ENCODE measurements at places on chromosomes 2 and 18. TPM values are rescaled to one million over a fixed set of nuclear protein-coding genes. Genes with fewer than 3 reads are reported as not detected.

Gene NOL4
- total RNA-seq = not detected

Gene B3GNT2
- total RNA-seq = 18.0 TPM

- no peaks in the 10 kb centered on the region for H3K36me3 ChIP-seq
- DNase-seq = no peak
- H3K27ac ChIP-seq = no peak overlapping the region
- H3K27me3 ChIP-seq = no peaks in the 10 kb centered on the region
- no peak overlapping the region for H3K4me3 ChIP-seq
These were observed 20.1 kb downstream of the DSEL start for GRCh38 chr18:67496469-67496868.

DNA sequence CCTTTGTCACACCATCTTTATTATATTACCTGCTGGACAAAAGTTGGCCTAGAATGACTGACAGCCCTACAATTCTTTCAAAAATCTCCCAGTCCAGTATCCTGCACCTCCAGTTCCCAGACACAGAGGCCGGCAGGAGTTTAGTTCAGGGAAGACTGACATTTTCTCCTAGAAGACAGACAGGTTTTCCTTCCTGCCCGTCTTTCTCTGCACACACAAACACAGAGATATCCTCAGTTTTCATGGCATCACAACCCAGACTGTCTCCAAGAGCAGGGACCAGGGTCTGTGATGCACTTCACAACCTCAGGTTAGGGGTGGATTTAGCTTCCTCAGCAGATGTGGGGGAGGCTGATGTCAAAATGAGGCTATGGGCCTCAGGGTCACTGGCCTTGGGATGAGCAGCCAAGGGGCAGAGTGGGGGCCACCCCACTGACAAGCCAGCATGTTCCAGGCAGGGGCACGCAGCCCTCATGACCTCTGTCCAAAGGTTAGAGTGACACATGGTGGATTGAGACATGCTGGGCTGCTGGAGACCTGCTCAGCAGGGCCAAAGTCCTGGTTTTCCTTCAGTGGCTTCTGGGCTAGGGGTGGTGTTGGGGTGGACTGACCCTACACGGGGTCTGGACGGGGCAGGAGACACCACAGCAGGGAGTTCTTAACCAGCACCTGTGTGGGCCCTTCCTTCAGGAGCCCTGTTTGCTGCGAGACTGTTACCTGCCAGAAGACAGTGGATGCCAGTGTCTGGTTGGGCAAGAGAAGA, 70.5 kb downstream of the SFXN5 start:
- H3K27me3 ChIP-seq = no peaks in the 10 kb centered on the region
- no peak overlapping the region for H3K27ac ChIP-seq
- H3K4me1 ChIP-seq = peaks cover 12% of the 10 kb centered on the region

GRCh38 chr18:58309610-58310239, 265.7 kb downstream of the NEDD4L start:
- no peak for DNase-seq
- no peak overlapping the region for H3K4me3 ChIP-seq
- no peaks in the 10 kb centered on the region for H3K27me3 ChIP-seq
- H3K4me1 ChIP-seq = peaks cover 18% of the 10 kb centered on the region
- peaks cover 15% of the 10 kb centered on the region for H3K36me3 ChIP-seq

Gene AQP12A
- total RNA-seq = not detected

Gene UGT1A4
- total RNA-seq = not detected

Gene C2orf15
- total RNA-seq = 4.4 TPM

Gene EMX1
- not detected for total RNA-seq

DNA sequence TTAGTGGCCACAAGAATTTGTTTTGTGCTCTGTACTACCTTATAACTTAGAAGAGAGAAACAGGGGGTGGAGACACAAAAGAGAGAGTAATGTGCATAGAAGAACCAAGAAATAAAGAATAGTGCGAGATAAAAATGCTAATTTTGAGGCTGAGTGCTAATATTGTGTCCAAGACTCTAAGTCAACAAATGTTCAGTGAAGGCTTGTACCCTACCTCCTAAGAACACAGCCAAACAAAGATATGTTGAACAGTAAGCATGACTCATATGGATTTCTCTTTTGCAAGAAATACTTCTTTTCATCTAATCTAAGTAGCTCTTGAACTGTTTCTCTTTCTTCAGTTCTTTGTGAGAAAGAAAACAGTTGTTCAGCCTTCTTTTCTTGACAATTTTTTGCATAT, 45.2 kb downstream of the GAREM1 start:
- DNase-seq = peak; percentile 18
- H3K27ac ChIP-seq = no peak overlapping the region
- H3K27me3 ChIP-seq = no peaks in the 10 kb centered on the region
- no peak overlapping the region for H3K4me3 ChIP-seq
- 0 out of 2 replicates have a peak, but pooled peaks cover 3% of the 10 kb centered on the region for H3K4me1 ChIP-seq
- no peaks in the 10 kb centered on the region for H3K36me3 ChIP-seq

GRCh38 chr2:28461056-28461455, 34.8 kb upstream of the PLB1 start:
- DNase-seq = no peak
- H3K36me3 ChIP-seq = no peaks in the 10 kb centered on the region
- no peaks in the 10 kb centered on the region for H3K27me3 ChIP-seq

DNA sequence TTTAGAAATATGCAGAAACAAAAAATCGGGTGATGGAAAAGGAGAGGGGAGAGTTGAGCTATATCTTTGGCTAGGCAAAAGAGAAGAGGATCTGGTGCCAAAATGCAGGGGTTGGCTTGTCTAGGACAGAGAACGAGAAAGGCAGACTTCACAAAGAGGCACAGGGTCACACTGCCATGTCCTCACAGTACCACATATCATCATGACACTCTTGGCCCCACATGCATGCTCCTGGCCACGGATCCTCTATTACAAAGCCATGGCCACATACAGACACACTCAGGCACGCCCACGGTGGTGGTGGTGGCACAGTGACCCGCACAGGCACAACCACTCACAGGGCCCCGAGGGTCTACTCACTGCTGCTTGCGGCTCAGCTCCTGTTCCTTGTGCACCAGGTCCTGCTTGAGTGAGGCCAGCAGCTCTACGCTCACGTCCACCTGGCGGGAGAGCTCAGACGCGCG, 15.9 kb downstream of the FBXO41 start:
- H3K27me3 ChIP-seq = no peaks in the 10 kb centered on the region
- no peaks in the 10 kb centered on the region for H3K36me3 ChIP-seq
- no peak for DNase-seq
- H3K27ac ChIP-seq = no peak overlapping the region
- 0 out of 2 replicates have a peak, but pooled peaks cover 4% of the 10 kb centered on the region for H3K4me1 ChIP-seq

Gene CTAGE1
- total RNA-seq = not detected

- H3K27ac ChIP-seq = no peak overlapping the region
- no peaks in the 10 kb centered on the region for H3K36me3 ChIP-seq
- DNase-seq = no peak
- H3K27me3 ChIP-seq = no peaks in the 10 kb centered on the region
- H3K4me1 ChIP-seq = peaks cover 9% of the 10 kb centered on the region
These were observed 234.4 kb upstream of the RBBP8 start for GRCh38 chr18:22698711-22699110.

GRCh38 chr2:170905864-170906263, 23.2 kb upstream of the GORASP2 start:
- no peaks in the 10 kb centered on the region for H3K36me3 ChIP-seq
- no peak overlapping the region for H3K27ac ChIP-seq
- no peak for DNase-seq
- H3K4me3 ChIP-seq = no peak overlapping the region
- H3K4me1 ChIP-seq = no peaks in the 10 kb centered on the region

Gene QPCT
- not detected for total RNA-seq

DNA sequence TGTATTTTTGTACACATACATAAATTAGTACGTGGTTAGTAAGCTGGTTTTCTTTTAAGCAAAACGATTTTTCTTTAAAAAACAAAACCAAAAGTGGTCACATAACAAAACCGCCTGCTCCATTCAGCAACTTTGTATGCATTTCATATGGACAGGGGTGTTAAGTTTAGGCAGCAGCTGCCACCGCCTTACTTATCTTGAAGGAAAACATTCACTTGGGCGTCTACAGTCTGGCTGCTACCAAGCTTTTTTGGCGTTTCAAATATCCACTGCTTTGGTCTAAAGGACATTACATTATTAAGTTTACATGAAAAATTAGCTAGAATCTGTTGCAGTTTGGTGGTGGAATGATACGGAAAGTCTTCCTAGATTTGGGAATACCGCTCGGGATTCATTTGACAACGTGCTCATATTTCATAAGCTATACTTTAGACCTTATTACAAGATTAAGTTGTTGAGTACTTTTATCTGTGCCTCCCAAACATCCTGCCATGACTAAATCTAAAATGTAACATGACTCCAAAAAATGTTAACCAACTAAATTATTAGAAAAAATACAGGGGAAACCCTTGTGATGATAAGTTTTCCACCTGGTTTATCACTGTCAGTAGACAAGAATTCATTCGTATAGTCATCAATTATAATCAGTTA, 214.8 kb downstream of the NEDD4L start:
- no peak overlapping the region for H3K27ac ChIP-seq
- peaks cover 41% of the 10 kb centered on the region for H3K4me1 ChIP-seq
- H3K27me3 ChIP-seq = no peaks in the 10 kb centered on the region
- peaks cover 17% of the 10 kb centered on the region for H3K36me3 ChIP-seq
- no peak for DNase-seq

DNA sequence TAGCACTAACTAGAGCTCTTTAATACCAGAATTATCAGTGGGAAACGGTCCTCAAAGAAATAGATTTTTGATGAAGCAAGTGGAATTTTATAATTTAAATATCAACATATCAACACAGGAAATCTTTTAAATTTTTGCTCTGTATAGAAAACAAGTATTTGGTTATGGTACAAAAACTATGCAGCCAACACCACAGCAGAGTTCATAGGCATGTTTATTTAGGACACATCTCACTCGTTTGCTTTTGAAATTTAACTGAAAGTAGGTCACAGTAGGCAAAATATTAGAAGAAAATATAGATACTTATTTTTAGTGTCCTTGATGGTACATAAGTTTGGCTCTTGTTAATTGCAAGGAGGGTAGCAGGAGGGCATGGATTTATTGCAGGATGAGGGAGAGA, 34.3 kb upstream of the TANC1 start:
- H3K4me3 ChIP-seq = no peak overlapping the region
- no peak for DNase-seq
- H3K27ac ChIP-seq = no peak overlapping the region
- H3K4me1 ChIP-seq = peaks cover 20% of the 10 kb centered on the region

GRCh38 chr2:143942486-143942885, 577.4 kb downstream of the ZEB2 start:
- no peaks in the 10 kb centered on the region for H3K27me3 ChIP-seq
- H3K4me3 ChIP-seq = no peak overlapping the region
- H3K4me1 ChIP-seq = no peaks in the 10 kb centered on the region

Gene SLC40A1
- total RNA-seq = 13.4 TPM

- no peak overlapping the region for H3K4me3 ChIP-seq
- H3K27me3 ChIP-seq = no peaks in the 10 kb centered on the region
- no peak overlapping the region for H3K27ac ChIP-seq
- DNase-seq = no peak
- no peaks in the 10 kb centered on the region for H3K4me1 ChIP-seq
These were observed 99.8 kb downstream of the COL6A3 start for GRCh38 chr2:237314198-237314597.

DNA sequence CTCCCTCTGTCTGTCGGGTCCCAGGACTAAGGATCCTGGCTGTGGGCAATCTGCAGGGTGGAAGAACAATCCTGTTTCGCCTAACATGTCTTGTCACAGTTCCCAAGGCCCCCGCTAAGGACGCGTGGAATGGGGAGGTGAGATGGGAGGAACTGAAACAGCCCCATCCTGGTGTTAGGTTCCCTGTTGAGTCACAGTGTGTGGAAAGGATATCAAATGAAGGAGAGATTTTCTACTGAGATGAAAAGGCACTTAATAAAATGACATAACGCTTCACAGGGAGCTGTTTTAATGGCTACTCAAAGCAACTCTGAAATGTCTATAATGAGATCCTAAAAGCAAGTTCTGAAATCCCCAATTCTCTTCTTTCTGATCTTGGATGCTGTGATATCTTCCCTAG, 52.5 kb downstream of the RAB31 start:
- no peak for DNase-seq
- H3K4me1 ChIP-seq = no peaks in the 10 kb centered on the region
- no peak overlapping the region for H3K4me3 ChIP-seq
- H3K36me3 ChIP-seq = no peaks in the 10 kb centered on the region
- no peak overlapping the region for H3K27ac ChIP-seq

DNA sequence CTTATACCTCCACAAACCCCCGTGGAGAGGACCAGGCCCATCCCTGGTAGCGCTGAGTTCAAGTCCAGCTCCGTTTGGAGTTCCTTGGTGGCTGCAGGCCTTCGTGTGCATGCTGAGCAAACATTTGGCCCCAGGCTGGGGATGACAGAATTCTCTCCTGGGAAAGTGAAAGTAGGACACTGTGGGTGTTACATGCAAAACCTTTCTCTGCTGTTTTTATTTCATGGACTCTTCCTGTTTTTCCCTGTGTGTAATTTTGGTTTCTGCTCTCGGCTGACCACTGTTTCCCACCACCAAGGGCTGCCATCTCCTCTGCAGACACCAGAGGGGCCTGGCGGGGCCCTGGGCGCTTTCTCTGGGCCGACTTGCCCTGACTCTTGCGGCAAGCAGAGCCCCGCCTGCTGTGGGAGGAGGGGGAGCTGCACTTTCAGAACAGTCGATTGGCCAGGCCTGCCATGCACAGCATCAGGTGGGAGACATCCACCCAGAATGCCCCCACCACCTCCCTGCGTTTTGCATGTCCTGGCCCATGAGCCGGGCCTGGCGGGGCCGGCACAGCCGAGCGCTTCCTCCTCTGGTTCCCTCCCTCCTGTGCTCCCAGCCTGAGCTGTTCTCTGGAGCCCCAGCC, 102.4 kb downstream of the CABLES1 start:
- H3K36me3 ChIP-seq = no peaks in the 10 kb centered on the region
- no peaks in the 10 kb centered on the region for H3K4me1 ChIP-seq
- H3K4me3 ChIP-seq = no peak overlapping the region
- no peak overlapping the region for H3K27ac ChIP-seq
- no peaks in the 10 kb centered on the region for H3K27me3 ChIP-seq

GRCh38 chr2:152440460-152440859, 105.5 kb downstream of the FMNL2 start:
- DNase-seq = no peak
- peaks cover 5% of the 10 kb centered on the region for H3K4me1 ChIP-seq
- no peaks in the 10 kb centered on the region for H3K27me3 ChIP-seq
- no peak overlapping the region for H3K27ac ChIP-seq
- no peaks in the 10 kb centered on the region for H3K36me3 ChIP-seq
- no peak overlapping the region for H3K4me3 ChIP-seq

Gene ALPI
- total RNA-seq = not detected

GRCh38 chr2:219087361-219087760, 26.6 kb upstream of the IHH start:
- no peak for DNase-seq
- H3K36me3 ChIP-seq = no peaks in the 10 kb centered on the region
- no peak overlapping the region for H3K27ac ChIP-seq
- H3K4me3 ChIP-seq = no peak overlapping the region
- H3K4me1 ChIP-seq = no peaks in the 10 kb centered on the region

GRCh38 chr2:189177251-189177840, 2.2 kb downstream of the COL5A2 start:
- no peak overlapping the region for H3K4me3 ChIP-seq
- H3K36me3 ChIP-seq = no peaks in the 10 kb centered on the region
- H3K4me1 ChIP-seq = peaks cover 6% of the 10 kb centered on the region
- DNase-seq = no peak
- no peaks in the 10 kb centered on the region for H3K27me3 ChIP-seq

GRCh38 chr18:47586418-47587070, 335.1 kb upstream of the SKOR2 start:
- no peaks in the 10 kb centered on the region for H3K27me3 ChIP-seq
- H3K27ac ChIP-seq = no peak overlapping the region
- DNase-seq = no peak
- no peak overlapping the region for H3K4me3 ChIP-seq

Data from PC-3 (cell line).